COR-L47 (cell line): ENCODE measurements at places on chromosomes 3 and 15.

- DNase-seq: no peak
These were observed 18.7 kb upstream of the TATDN2 start for GRCh38 chr3:10229576-10229975.

DNA sequence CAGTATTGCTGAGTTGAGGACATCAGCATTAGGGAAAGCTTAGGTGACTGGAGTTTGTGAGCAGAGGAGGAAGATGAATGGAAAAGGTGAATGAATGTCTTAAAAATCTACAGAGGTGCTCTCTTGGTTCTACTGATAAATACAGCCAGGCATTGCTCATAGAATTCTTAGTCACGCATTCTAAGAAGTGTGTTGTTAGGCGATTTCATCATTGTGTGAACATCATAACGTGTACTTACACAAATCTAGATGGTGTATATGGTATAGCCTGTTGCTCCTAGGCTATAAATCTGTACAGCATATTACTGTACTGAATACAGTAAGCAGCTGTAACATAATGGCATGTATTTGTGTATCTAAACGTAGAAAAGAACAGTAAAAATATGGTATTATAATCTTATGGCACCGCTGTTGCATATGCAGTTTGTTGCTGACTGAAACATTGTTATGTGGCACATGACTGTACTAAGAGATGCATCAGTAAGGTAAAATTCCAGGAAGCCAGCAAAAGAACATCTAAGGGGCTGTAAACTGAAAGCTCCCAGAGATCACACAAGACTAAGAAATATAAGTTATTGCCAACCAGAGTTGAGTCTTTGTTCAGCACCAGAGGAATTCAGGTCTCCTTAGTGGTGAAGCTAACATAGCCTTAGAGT is 42.9 kb upstream of the ASB14 start:
- DNase-seq: no peak

- DNase-seq: no peak
These were observed 95.0 kb upstream of the GALNT15 start for GRCh38 chr3:16079519-16079918.

DNA sequence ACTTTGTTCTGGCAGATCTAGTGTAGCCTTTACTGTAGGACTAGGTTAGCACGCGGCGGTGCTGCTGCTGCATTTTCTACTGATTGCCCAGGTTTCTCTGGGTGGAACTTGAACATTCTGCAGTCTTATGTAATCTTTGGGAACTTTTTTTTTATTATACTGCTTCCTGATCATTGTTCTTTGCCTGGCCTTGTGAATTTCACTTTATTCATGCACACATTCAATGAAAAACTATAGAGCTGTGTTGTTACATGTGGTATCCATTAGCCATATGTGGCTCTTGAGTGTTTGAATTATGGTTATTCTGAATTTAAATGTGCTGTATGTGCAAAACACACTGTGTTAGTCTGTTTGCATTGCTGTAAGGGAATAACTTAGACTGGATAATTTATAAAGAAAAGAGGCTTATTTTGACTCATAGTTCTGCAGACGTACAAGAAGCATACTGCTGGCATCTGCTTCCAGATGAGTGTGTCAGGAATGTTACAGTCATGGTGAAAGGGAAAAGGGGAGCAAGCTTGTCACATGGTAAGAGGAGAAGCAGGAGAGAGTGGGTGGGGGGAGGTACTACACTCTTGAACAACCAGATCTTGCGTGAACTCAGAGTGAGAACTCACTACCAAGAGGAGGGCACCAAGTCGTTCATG is 26.5 kb downstream of the MEF2A start:
- no peak for DNase-seq

- no peak for DNase-seq
These were observed 7.2 kb upstream of the RARB start for GRCh38 chr3:25420885-25421284.

DNA sequence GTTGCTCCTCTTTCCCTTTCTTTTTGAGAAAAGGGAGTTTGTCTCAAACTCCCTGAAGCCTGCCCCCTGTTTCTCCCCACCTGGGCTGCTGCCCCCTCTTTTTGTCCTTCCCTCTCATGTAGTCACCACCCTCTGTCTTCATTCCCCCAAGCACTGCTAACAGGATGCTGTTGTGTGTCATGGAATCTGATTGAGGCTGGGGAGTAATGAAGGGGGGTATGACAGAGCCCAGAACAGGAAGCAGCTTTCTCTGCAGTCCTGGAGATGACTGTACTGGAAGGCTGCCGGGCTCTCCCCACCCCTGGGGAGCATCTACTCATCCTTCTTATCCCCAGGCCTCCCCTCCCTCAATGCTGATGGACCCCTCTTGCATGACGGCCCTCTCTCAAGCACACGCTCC is 181.6 kb downstream of the ABHD5 start:
- no peak for DNase-seq

- DNase-seq: no peak
These were observed 614.4 kb upstream of the NR2F2 start for GRCh38 chr15:95715906-95716656.

- no peak for DNase-seq
These were observed 63.8 kb downstream of the CNTN3 start for GRCh38 chr3:74550686-74551085.

DNA sequence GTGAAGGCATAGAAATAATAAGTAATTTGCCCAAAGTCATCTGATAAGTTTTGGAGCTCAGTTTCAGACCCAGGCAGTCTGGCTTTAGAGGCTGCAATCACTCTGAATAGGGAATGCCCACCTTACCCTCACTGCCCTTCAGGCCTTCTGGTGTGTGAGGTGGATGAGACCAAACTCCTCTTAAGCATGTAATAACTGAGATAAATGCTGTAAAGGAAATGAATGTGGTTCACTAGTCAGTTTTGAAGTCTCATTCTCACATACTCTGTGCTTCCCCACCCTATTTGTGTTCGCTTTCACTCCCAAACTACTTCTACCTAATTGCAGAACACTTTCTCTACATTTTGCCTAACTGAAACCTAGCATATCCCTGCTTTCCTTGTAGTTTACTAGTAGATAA is 144.1 kb downstream of the FILIP1L start:
- no peak for DNase-seq

GRCh38 chr3:194323785-194324735 is 27.1 kb downstream of the CPN2 start:
- no peak for DNase-seq

GRCh38 chr15:70152070-70152480 is 54.4 kb upstream of the TLE3 start:
- DNase-seq: peak; percentile 88

DNA sequence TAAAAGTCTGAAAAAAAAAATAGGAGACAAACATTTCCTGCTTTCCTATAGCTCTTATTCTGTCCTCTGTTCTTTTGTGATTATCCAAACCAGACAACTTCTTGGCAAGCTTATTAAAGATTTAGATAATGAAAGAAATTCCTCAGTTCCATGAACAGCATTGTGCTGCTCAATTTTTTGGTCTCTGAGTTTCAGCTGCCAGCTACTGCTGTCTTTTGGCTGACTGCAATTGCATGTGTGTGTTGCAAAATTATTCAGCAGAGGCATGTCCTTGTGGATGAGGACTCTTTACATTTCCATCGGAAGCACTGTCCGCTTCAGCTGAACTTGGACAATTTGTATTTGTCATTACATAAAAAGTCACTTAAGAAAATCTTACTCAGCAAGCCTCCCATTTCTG is 397.3 kb upstream of the RASGRP1 start:
- no peak for DNase-seq

GRCh38 chr3:160719710-160720109 is 36.3 kb upstream of the PPM1L start:
- DNase-seq: no peak

DNA sequence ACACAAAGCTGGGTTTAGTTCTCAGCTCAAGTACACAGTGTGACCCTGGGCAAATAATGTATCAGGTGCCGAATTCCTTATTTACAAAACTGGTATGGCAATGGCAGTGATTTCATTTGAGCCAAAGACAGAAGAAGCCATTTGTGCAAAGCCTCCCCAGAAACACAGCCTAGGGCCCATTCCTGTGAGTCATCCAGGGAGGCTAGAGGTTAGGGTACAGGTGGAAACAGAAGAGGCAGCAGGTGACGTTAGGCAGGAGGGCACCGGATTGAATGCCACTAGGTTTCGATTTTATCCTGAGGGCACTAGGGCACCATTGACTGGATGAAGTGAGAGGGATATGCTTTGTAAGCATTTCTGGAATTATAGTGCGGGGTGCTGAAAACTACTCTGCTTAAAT is 766.9 kb upstream of the NR2F2 start:
- no peak for DNase-seq

- no peak for DNase-seq
These were observed 32.2 kb downstream of the PTPN23 start for GRCh38 chr3:47412842-47413520.

DNA sequence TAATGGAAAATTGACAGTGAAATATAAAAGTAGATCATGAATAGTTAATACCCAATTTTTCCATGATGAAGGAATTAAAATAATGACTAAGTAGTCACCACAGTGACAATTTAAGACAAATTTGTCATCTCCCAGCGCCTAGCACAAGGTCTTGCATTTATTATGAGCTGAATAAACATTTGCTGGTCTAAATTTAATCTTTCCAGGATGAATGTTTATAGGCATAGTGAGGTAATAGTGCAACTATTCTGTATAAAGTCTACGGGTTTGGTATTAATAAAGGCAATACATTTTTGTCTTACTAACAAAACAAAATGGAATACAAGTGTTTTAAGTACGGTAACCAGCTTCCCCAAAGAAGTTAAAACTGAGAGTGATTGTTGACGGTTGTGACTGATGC is 209.3 kb downstream of the CD47 start:
- DNase-seq: no peak

- no peak for DNase-seq
These were observed 56.5 kb downstream of the DCLK3 start for GRCh38 chr3:36707623-36708409.

GRCh38 chr3:123723070-123723469 is 138.2 kb upstream of the HACD2 start:
- no peak for DNase-seq

- DNase-seq: no peak
These were observed 5.7 kb upstream of the IQGAP1 start for GRCh38 chr15:90382320-90382719.

- no peak for DNase-seq
These were observed 4.4 kb upstream of the IRAK2 start for GRCh38 chr3:10160346-10160745.

GRCh38 chr3:93867425-93867824 is 106.3 kb downstream of the PROS1 start:
- no peak for DNase-seq

GRCh38 chr3:9399337-9399703 is 1.9 kb downstream of the SETD5 start:
- DNase-seq: no peak

DNA sequence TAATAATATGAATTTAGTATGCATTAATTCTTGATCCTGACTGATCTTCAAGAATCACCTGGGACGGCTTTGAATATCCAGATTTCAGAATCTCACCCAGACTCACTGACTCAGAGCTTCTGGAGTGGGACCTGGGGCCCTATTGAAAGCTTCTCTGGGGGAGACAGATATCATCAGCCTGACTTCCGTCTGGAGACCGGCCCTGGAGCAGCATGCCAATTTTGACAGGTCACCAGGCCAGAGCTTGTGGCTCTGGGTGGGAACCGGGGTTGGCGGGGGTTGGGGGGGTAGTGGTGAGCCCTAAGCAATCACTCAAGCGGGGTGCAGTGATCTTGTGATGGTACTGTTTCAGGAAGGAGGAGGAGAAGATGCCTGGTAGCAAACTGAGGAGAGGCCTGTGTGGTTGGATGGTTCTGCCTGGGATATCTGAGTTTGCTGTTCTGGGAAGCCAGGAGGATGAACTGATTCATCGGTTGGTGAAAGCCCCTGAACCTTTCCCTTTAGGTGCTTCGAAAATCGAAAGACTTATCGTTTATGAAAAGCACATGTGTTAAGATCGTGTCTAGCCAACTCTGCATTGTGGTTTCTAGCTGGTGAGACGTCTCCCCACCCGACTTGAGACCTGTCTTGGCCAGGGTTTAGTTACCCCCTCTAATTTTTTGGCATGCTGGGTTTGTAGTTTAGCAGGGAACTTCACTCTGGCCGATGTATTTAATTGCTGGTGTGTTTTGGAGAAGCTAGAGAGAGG is 263.9 kb upstream of the C2CD4B start:
- DNase-seq: no peak

GRCh38 chr3:46557814-46558183 is 8.3 kb downstream of the LRRC2 start:
- no peak for DNase-seq

DNA sequence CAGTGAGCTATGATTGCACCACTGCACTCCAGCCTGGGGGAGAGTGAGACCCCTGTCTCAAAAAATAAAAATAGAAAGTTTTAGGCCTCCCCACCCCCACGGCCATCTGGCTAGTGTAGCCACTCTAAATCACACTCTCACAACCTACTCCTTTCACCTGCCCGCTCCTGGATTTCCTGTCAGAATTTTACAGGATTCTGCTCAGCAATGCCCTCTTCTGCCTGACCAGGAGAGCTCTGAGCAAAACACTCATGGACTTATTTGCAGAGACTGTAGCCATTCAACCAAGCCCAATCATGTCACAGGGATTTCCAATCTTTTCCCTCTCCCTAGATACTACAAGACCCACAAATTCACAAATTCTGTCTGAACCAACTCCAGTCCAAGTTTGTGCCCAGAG is 242.6 kb upstream of the TPRG1 start:
- DNase-seq: no peak

DNA sequence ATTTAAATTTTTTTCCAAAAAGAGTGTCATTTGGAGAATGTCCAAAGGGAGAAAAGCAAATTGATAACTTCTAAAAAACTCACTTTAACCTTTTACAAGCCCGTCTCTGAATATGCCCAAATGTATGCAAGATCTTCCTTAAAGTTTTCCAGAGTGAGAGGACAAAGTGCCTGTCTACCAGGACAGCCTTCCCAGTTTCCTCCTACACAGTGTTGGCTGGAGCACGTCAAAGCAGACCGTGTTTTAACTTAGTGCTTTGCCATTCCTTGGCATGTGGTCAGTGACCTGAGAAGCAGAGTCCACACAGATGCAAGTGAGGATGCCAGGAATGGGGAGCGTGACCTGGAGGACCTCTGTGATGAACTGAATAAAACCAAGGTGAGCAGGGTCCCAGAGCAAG is 245.7 kb downstream of the FAM43A start:
- no peak for DNase-seq

GRCh38 chr3:29333576-29333975 is 52.7 kb downstream of the RBMS3 start:
- no peak for DNase-seq

DNA sequence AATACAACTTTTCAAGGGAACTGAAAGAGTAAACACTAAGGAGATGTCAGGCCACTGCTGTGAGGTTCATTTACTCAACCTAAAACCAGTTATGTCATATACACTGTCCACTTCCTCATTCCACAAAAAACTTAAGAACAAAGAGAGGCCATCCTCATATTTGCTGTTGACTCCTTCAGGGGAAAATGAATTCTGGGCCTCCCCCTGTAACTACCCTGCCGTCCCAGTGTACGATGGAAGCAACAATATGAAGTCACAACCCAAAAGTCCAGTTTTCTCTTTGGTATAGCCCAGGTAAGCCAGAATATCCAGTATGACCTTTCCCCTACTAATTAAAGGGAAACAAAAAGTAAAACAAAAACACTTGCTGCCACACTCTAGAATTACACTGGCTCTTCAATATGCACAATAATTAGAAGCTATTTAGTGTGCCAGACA is 16.2 kb downstream of the CEP152 start:
- no peak for DNase-seq
